ENCODE measurements at places on chromosomes 3 and 15.
A peak's percentile ranks its signal among the peaks of the same experiment; 100 is the strongest.

DNA sequence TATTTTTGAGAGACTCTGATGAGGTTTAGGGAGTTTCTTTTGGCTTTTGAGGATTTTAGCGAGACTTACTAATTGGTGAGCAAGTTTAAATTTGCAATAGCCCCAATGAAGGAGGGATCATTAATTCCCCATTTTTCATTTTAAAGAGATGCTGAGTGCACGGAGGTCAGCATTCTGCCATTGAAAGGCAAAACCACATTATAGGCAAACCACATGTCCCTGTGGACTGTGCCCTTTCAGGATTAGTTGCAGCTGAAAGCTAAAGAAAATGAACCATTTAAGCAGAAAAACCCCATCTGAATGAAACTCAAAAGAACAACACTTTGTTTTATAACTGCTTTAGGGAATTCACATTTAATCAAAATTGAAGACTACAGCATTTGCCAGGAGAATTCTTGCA is 246.5 kb downstream of the PDZRN3 start:
- no peak for DNase-seq

DNA sequence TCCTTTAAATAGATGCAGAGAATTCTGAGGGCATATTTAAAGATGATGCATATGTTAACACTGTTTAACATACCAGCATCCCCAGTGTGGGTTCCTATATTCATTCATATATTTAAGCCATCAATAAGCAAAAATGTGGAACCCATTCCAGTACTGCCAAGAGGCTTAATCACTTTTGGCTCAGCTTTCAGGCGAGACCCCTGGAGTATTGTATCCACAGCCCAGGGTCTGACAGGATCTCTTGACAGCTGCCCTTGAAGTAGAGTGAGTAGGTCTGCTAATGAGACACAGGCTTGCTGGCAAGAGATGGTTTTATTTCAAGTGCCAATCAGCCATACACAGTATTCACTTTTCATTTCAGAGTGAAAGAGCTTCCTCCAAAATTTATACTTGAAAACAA is 367.3 kb downstream of the OCA2 start:
- DNase-seq = no peak

GRCh38 chr3:179189759-179190158 is 41.6 kb downstream of the PIK3CA start:
- DNase-seq = peak; percentile 85

- no peak for DNase-seq
Measured at GRCh38 chr15:101062471-101063171, 143.5 kb downstream of the LRRK1 start.

- DNase-seq = no peak
Measured at GRCh38 chr3:25297667-25298585, 130.1 kb upstream of the RARB start.

- no peak for DNase-seq
Measured at GRCh38 chr3:185549651-185550111, 2.7 kb downstream of the LIPH start.

DNA sequence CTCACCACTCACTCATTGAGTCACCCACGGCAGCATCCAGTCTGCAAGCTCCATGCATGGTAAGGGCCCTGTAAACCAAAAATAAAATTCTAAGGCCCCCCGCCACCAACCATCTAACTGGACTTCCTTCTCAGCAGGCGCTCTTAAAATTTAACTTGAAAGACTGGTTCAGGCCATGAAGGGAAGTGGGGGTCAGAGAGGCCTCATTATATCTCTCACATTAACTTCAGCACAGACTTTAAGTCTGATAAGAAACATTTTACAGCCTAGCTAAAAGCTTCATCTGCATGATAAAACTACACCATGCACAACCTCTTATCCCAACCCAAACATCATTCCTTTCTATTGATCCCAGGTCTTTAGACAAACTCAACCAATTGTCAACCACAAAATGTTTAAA is 38.5 kb downstream of the FBLN2 start:
- DNase-seq = no peak

GRCh38 chr3:46965151-46965550 is 11.4 kb downstream of the CCDC12 start:
- no peak for DNase-seq

GRCh38 chr3:25088284-25088683 is 339.8 kb upstream of the RARB start:
- DNase-seq = no peak

DNA sequence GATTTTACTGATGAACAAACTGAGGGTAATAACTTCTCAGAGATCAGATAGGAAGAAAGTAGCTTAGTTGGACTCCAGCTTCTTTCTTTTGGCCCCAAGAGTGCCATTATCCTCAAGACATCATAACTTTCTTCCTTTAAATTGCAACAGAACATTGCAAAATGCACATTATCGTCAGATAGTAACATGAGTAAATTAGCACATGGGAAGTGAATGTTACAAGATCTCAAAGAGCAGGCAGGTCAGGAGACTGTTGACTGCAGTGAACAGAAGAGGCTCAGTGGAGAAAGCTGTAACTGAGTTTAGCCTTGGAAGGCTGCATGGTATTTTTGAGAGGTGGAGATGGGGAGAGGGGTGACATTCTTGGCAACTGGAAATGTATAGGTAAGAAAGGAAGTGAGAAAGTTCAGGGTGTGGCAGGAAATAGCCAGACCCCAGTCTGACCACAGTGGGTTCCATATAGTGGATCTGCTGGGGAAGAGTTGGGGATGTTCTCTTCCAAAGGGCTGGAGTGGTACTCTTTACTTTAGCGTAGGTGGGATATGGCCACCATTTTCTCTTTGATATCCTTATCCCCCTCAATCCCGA is 307.7 kb downstream of the RPLP1 start:
- no peak for DNase-seq

DNA sequence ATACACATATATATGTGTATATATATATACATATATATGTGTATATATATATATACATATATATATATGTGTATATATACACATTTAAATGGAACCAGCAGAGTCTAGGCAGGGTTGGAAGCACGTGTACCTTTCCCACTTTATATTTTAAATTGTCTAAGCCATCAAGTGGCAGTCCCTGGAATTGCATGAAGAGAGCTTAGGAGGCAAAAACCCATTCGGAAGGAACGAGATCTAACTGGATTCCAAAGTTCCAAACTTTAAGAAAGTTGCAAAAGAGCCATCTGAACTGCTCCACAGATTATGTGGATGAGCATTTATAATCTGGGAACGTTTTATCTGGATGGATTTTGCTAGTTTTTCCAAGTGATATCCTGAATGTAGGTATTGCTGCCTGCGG is 186.5 kb downstream of the FOXP1 start:
- DNase-seq = no peak

GRCh38 chr15:60573936-60574335 is 95.0 kb upstream of the ICE2 start:
- no peak for DNase-seq

DNA sequence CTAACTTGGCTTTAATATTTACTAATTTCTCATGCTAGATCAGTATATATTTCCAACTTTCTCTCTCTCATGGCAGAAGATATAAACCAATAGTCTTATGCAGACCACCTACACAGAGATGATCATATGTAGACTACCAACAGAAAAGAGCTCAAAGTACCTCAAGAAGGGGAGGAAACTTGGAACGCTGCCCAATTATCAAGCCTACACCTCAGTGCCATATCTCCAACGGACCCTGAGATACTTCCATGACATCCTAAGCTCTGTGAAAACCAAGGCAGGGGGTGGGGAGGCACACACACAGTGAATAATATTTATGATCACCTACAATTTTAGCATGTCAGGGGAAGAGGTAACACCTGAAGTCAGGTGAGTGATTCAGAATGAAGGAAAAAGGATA is 100.6 kb downstream of the STAG1 start:
- DNase-seq = no peak

DNA sequence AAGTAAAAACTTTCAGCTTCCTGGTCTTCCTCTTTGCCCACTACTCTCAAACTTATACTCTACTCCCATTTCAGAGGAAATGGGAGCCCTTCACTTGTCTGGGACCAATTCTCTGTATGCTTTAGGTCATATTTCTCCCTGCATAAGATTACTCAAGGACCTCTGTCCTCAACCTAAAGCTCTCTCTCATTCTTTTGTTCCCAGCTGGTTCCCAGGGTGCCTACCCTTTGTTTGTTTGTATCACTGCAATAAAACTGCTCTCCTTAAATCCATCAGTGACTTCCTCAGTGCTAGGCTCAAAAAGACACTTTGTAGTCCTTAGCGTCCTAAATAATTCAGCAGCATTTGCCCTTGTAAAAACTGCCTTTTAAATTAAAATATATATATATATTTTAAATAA is 2.9 kb downstream of the NGRN start:
- DNase-seq = no peak

DNA sequence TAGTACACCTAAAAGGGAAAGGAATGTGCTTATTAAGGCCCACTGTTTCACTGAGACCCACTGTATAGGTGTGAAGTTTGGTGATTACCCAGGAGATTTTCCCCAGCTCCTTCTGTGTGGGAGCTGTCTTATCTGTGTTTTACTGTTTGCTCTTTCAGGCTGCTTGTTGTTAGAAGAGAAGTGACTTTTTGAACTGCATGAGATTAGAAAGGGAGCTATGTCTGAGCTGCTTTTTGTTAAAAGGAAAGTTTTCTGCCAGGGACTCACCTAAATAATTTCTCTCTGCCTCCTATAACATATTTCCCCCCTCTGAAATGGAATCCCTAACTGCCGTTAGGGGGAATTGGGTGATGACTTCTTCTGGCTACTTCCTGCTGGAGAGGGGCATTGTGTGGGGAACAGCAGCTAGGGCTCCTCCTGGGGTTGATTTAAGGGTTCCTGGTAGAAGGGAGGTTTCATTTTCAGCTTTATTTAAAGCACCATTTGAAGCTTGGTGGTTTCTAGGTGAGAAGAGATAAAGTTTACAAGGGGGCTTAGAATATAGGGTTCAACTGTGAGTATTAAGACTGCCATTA is 77.1 kb upstream of the ATP11B start:
- no peak for DNase-seq

DNA sequence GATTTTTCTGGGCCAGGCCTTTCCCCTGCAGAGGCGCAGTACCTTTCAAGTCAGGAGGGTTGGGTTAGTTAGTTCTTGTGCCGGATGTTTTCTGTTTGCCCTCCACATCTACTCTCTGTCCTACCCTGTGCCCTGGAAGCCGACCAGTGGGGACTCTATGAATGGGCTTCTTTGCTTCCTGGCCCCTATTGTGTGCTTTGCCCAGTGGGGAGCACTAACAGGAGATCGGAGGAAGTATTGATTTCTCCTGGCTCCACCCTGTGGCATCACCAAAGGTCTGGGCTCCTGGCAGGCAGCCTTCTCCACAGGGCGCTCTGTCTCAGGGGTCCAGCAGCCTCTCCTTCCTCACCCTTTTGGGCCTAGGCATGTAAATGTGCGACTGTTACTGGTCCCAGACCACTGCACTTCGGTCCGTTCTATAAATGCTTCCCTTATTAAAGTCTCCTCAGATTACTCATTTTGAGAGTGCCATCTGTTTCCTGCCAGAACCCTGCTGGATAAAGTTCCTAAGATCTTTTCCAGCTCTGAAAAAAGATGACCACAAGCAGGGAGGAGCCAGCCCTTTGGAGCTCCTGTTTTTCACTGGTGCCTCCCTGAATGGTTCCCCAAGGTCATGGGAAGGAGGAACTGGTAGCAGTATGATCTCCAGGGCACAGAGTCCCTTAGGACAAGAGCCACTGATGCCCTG is 44.5 kb downstream of the CTDSPL start:
- DNase-seq = peak; percentile 29

GRCh38 chr3:180909369-180910127 is 2.9 kb upstream of the FXR1 start:
- no peak for DNase-seq

- DNase-seq = no peak
Measured at GRCh38 chr15:69991551-69991980, 106.2 kb downstream of the TLE3 start.

GRCh38 chr3:100548053-100548452 is 55.6 kb downstream of the TMEM45A start:
- no peak for DNase-seq

GRCh38 chr3:142997330-142997729 is 4.0 kb upstream of the U2SURP start:
- DNase-seq = no peak

DNA sequence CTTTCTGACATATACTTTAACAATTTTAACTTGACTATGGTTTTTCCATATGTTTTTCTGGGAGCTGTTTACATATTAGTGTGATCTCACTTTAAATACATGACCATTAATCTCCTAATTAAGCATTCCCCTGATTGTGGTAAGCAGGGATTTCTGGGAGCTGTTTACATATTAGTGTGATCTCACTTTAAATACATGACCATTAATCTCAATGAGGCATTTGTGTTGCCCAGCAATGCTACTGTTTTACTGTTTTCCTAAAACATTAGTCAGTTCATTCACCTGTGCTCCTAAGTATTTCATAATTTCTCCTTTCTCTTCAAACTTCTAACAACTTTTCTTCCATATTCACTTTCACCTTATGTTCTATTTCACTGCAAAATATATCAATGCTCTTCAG is 3.6 kb upstream of the GRAMD1C start:
- no peak for DNase-seq

DNA sequence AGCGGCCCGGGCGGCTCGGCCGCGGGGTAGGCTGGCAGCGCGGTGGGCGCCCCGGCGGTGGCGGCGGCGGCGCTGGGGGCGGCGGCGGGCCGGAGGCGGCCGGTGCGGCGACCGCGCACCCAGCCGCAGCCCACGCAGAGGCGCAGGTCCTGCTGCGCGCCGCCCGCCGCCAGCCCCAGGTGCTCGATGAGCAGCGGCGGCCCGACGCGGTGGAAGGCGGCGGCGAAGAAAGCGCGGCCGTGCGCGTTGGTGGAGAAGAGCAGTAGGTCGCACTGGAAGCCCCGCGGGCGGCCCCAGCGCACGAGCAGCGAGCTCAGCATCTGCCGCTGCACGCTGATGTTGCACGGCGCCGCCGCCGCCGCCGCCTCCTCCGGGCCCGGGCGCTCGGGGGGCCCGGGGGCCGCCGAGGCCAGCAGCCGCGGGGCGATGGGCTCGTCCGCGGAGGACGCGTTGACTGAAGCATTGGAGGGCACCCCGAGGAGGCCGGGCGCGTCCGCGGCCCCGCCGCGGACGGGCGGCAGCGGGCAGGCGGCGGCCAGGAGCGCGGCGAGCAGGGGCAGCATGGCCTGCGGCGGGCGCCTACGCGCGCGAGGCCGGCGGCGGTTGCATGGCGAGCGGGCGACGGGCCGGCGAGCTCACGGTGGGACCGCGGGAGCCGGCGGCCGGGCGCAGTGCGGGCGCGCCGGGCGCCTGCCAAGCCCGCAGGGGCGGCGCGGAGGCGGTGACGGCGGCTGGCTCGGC is 452 bp downstream of the TMEM158 start:
- DNase-seq = no peak

DNA sequence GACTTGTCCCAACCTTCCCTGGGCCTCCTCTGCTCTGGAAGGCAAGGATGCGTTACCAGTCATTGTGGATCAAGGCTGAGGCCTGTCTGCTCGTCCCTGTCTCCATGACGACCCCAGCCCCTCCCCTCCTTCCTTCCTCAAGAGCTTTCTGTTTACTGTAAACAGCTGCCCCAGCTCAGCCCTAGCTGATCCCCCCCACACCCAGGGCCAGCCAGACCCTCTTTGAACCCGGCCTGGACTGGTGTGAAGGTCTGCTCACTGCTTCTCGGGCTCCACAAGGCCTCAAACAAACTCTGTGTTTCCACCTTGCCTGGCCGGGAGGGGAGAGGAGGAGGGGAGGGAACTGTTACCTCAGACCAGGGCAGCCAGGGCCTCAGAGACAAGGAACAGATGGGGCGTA is 16.9 kb downstream of the VPS18 start:
- peak; percentile 44 for DNase-seq
